ENCODE measurements at places on chromosomes 3 and 15. TPM values are rescaled to one million over a fixed set of nuclear protein-coding genes. Genes with fewer than 3 reads are reported as not detected.

DNA sequence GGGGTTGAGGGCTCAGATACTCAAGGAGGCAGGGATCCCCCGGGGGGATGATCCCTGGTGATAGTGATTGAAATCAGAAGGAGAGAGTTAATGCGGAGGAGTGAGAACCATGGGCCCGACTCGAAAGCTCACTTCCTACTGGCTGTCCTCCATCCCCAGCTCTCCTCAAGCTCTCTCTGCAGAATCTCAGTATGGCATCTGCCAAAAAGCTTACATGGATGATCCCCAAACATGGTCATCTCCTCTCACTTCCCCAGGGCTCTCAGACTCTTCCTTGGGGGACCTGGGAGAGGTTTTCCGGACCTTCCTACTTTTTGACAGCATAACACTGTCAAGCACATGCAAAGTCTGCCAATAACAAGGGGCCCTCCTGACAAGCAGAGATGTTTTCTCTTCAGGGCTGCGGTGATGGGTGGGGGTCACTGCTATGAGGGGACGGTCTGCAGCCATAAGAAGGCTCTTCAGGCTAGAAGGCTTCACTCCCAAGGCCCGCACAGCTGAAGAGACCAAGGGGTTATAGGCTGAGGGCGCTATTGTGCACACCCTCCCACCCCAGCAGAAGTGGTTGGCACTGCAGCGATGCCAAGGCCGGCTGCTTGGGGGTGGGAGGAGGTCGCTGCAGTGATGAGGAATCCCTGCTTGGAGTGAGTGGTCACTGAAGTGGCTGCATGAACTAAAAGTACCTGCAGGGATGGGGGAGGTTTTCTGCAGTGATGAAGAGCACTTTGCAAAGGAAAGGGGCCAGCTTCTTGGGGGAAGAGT lies 828 bp upstream of the VWA5B2 start:
- DNase-seq = no peak

DNA sequence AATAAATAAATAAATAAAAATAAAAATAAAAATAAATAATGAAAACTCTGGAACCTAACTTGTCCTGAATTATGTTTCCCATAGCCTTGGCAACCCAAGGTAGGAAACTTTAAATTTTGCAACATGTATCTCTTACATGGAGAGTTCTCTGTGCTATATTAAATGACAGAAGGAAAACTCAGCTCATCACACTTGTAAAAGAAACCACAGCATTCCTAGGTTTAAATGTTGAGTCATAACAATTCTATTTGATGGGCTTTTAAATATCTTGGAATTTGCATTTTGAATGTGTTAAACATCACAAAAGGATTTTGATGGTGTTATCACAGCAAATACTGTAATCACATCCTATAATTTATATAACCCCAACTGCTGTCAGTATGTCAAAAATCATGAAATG lies 144.2 kb downstream of the LRTM1 start:
- no peak for DNase-seq

DNA sequence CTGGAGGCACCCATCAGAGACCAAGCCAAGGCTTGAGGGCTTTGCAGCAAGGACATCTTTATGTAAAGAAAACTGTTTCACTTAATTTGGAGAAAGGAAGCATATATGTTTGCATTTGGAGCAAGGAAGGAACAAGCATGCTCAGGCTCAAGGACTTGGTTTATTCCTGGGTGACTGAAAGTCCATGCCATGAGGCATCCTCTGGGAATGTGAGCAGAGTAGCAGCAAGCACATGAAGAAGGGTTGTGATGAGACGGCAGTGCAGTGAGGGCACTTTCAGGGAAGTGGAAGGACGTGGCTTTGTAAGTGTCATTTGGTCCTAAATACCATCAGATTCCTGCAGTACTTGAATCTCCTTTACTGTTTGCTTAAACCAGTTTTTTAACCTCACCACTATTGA lies 26.8 kb downstream of the POLG start:
- DNase-seq = no peak

- DNase-seq = no peak
These were observed 13.4 kb upstream of the MFSD1 start for GRCh38 chr3:158788446-158788845.

Gene TF
- 6.9 TPM for polyA plus RNA-seq
